ENCODE measurements at places on chromosomes 6 and 20. TPM values are rescaled to one million over a fixed set of nuclear protein-coding genes. Genes with fewer than 3 reads are reported as not detected.

GRCh38 chr6:89667872-89668556 is 29.5 kb upstream of the LYRM2 start:
- H3K4me3 ChIP-seq, result no peak overlapping the region
- H3K27me3 ChIP-seq, result no peaks in the 10 kb centered on the region

DNA sequence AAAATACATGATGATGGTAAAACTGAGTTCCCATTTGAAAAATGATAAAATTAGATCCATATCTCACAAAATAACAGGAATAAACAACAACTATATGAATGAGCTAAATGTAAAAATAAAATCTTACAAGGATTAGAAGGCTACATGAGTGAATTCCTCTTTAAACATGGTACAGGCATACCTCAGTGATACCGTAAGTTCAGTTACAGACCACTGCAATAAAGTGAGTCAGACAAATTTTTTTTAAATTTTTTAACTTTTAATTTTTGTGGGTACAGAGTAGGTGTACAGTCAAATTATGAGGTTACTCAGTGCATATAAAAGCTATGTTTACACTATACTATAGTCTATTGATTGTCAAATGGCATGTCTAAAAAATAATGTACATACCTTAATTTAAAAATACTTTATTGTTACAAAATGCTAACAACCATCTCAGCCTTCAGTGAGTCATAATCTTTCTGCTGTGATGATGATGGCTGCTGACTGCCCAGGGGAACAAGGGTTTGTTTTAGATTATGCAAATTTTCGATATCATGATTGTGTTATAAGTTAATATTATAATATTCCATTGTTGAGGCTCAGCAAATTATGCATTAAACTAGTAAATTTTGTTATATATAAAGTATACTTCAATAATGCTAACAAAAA is 222.8 kb upstream of the RUNX2 start:
- H3K4me3 ChIP-seq, result no peak overlapping the region
- no peak for DNase-seq
- peaks cover 8% of the 10 kb centered on the region for H3K4me1 ChIP-seq
- no peak overlapping the region for H3K27ac ChIP-seq

GRCh38 chr6:114446342-114446741 is 103.5 kb upstream of the HS3ST5 start:
- H3K27me3 ChIP-seq, result no peaks in the 10 kb centered on the region
- H3K4me1 ChIP-seq, result no peaks in the 10 kb centered on the region
- no peak overlapping the region for H3K4me3 ChIP-seq

- peaks cover 7% of the 10 kb centered on the region for H3K36me3 ChIP-seq
Measured at GRCh38 chr6:158024566-158025297, 43.1 kb downstream of the SYNJ2 start.

DNA sequence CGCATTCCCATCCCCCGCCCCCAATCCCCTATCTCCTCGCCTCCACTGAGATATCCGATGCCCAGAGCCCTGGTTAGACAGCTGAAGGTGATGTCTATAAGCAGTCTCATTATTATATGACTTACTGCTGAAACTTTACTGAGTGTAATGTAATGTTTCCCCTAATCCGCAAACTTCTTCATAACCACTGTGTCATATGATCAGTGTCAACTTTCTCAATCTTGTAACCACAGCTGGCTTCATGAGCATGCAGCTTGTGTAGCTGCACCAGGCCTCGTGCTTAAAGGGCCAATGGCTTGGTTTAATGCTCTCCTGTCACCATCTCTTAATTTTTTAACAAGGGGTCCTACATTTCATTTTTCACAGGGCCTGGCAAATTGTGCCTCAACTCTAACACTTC is 8.1 kb downstream of the ASIP start:
- H3K4me1 ChIP-seq, result peaks cover 4% of the 10 kb centered on the region
- peaks cover 6% of the 10 kb centered on the region for H3K27me3 ChIP-seq
- peaks cover 2% of the 10 kb centered on the region for H3K36me3 ChIP-seq
- H3K27ac ChIP-seq, result no peak overlapping the region
- DNase-seq, result no peak

DNA sequence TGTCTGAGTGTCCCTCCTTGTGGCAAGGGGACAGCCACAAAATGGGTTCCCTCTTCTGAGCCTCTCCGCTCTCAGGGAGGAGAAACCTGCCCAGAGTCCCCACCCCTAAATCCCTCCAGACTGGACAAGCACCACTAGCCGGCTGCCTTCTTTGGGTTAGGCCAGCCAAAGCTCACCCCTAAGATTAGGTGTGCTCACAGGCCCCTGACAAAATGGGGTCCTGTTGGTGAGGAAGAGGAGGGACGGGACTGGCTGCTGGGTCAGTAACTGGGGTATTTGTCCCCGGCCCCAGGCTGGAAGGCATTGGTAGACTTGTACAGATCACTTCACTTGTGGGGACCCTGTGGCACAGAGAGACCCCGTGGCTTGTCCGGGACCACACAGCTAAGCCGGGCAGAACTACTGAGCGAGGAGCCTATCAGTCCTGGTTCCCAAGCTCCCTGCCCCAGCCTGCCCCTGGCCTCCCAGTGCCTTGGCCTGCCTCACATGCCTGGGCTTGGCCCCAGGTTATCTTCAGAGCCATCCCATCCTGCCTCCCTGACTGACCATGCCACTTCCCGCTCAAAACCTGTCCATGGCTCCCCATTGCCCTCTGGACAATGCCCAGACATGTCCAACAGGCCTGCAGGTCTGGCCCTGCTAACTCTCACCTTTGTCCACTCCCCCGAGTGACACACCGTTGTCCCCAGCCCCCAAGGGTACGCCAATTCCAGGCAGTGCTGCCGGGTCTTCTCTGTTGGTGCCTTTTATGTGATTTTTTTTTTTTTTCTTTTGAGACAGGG is 10.5 kb upstream of the AVP start:
- peaks cover 20% of the 10 kb centered on the region for H3K27me3 ChIP-seq
- peak overlapping the region; percentile 45 for H3K4me3 ChIP-seq
- H3K36me3 ChIP-seq, result peaks cover 2% of the 10 kb centered on the region
- H3K27ac ChIP-seq, result peak overlapping the region; percentile 32

DNA sequence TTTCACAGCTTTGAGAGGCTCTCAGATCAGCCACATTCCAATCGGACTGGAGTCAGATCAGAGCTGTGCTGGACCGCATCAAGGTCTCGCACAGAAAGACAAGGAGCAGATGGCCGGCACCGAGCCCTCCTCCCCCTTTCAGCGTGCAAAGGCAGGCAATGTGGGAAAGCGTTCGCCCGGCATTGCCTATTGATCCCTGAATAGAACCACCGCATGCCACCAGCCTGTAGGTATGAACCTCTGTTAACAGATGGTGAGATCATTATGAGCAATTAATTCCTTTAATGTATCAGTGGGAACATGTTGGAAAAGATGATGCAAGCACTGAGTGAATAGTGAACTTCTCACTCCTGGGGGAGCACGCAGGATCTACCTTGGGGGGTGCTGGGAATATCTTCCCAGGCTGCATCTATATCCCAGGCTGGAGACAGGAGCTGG is 117.5 kb upstream of the ID4 start:
- no peak overlapping the region for H3K4me3 ChIP-seq
- no peaks in the 10 kb centered on the region for H3K36me3 ChIP-seq
- H3K4me1 ChIP-seq, result no peaks in the 10 kb centered on the region
- no peak for DNase-seq
- no peak overlapping the region for H3K27ac ChIP-seq
- no peaks in the 10 kb centered on the region for H3K27me3 ChIP-seq

GRCh38 chr6:125421836-125422235 is 120.1 kb upstream of the HDDC2 start:
- H3K27me3 ChIP-seq, result no peaks in the 10 kb centered on the region
- DNase-seq, result no peak
- no peak overlapping the region for H3K4me3 ChIP-seq
- no peak overlapping the region for H3K27ac ChIP-seq
- H3K4me1 ChIP-seq, result no peaks in the 10 kb centered on the region
- H3K36me3 ChIP-seq, result no peaks in the 10 kb centered on the region

DNA sequence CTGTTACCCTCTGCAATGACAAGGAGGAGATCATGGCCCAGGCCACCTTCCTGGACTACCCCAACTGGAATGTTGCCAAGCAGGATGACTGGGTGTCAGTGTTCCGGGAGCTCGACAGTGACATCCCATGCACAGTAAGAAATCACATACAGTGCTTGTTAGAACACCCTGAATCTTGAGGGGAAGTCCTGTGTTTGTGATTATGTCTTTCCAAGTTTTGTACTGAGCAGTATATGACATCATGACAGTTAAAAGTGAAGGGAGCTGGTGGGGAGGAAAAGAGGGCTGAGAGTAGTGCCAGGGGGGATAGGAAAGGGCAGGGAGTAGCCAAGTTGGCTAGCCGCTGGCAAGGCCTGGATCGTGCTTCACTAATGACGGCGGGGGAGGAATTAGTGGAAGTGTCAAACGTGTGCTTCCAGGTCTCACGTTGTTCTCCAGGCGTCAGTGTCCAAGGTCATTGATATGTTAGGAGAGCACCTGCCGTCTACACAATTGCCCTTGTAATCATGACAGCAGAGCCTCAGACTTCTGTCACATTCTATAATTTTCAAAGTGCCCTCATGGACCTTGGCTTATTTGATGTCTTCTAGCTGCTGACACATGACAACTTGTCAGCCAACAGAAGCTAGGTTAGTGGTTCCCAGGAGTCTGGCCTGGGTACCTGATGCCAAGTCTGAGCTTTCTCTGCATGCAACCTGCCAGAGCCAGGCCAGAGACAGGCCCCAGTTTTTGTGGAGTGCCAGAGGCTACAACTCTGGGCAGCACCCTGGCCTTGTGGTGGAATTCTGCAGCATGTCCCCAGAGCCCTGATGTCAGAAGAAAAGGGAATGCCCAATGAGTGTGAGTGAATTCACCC is 18.8 kb downstream of the CFAP61 start:
- no peaks in the 10 kb centered on the region for H3K36me3 ChIP-seq
- DNase-seq, result no peak
- H3K4me1 ChIP-seq, result no peaks in the 10 kb centered on the region
- no peak overlapping the region for H3K27ac ChIP-seq

DNA sequence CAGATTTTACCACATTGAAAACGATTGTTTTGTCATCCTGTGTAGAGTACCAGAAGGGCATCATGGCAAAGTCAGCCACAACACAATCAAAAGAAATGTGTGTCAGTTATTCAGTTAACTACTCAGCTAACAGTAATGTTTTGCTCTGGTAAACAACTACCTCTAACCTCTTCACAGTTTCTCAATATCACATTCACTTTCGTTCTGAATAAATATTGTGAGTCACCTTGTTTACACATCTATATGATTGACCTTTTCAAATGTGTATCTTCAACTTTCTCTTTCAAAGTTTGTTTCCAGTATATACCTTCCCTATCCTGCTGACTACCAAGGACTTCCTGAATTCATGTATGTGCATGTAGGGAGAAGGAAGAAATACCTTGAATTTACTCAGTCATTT is 216.6 kb upstream of the UFL1 start:
- no peaks in the 10 kb centered on the region for H3K36me3 ChIP-seq
- H3K27me3 ChIP-seq, result peaks cover 1% of the 10 kb centered on the region
- no peak for DNase-seq
- H3K4me3 ChIP-seq, result no peak overlapping the region
- no peaks in the 10 kb centered on the region for H3K4me1 ChIP-seq
- no peak overlapping the region for H3K27ac ChIP-seq

DNA sequence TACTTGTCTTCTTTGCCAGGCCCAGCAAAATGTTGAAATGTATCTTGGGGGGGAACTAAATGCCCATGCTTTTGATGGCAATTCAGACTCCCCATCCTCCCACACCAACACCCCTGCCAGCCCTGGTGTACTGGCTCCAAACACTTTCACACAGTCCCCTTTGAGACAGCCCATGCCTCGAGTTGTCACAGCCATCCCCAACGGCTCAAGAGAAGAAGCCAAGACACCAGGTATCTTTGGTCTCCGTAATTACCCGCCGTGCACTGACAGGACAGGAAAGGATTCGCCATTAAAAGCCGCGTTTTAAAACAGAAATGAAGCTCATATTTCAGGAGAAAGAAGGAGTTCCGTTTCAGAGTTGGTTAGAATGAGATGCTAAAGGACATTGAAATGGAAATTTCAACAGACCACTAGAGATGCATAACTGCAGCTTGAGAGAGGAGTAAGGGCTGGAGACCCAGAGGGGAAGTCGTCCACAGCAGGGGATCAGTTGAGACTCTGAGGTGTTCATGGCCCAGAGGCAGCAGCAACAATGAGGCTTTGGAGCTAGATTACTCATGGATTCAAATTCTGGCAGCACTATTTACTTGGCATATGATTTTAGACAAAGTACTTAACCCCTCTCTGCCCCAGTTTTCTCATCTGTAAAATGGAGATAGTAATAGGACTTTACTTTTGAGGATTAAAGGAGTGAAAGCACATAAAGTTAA is 63.5 kb upstream of the ADGRF1 start:
- no peak overlapping the region for H3K4me3 ChIP-seq
- no peaks in the 10 kb centered on the region for H3K4me1 ChIP-seq
- H3K27me3 ChIP-seq, result no peaks in the 10 kb centered on the region
- no peaks in the 10 kb centered on the region for H3K36me3 ChIP-seq

GRCh38 chr6:6806844-6807518 is 218.5 kb downstream of the LY86 start:
- no peak overlapping the region for H3K4me3 ChIP-seq
- H3K27ac ChIP-seq, result no peak overlapping the region
- H3K4me1 ChIP-seq, result peaks cover 27% of the 10 kb centered on the region
- peaks cover 6% of the 10 kb centered on the region for H3K36me3 ChIP-seq
- DNase-seq, result no peak

DNA sequence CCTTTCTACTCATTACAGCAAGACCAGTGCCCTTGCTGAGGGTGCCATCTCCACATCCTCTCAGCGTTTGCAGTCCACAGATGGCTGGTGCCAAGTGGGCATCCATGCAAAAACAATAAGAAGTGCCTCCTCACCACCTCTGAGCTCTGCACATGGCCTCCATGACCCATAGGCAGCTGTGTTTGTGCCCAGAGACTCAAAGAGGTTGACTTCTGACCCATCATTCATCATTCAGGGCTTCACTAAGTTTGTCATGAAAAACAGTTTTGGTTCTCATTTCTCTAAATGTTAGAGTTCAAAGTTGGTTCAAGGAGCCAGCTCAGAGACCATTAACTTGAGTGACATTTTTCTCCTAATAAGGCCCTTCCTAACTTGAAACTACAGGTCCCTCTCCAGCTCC is 512.6 kb upstream of the MAP3K7 start:
- no peak overlapping the region for H3K27ac ChIP-seq
- no peaks in the 10 kb centered on the region for H3K36me3 ChIP-seq
- H3K27me3 ChIP-seq, result no peaks in the 10 kb centered on the region
- no peak for DNase-seq

GRCh38 chr20:35690265-35690664 is 8.9 kb downstream of the NFS1 start:
- DNase-seq, result no peak
- H3K27me3 ChIP-seq, result no peaks in the 10 kb centered on the region
- H3K4me3 ChIP-seq, result no peak overlapping the region
- H3K4me1 ChIP-seq, result peaks cover 3% of the 10 kb centered on the region
- H3K36me3 ChIP-seq, result peaks cover 6% of the 10 kb centered on the region

GRCh38 chr6:111620169-111620568 is 14.5 kb upstream of the TRAF3IP2 start:
- no peak overlapping the region for H3K4me3 ChIP-seq
- no peaks in the 10 kb centered on the region for H3K4me1 ChIP-seq
- H3K27ac ChIP-seq, result no peak overlapping the region
- no peak for DNase-seq
- H3K36me3 ChIP-seq, result peaks cover 2% of the 10 kb centered on the region

GNL1 gene
- 211 TPM for total RNA-seq

HBS1L gene
- 72.1 TPM for total RNA-seq

DLK2 gene
- 0.89 TPM for total RNA-seq
